ENCODE measurements at places on chromosomes 12 and 14.

- no peak for DNase-seq
Measured at GRCh38 chr12:88144546-88145468, 2.7 kb downstream of the TMTC3 start.

GRCh38 chr12:132554845-132555630 lies 55.3 kb downstream of the LRCOL1 start:
- no peak for DNase-seq

- DNase-seq = no peak
Measured at GRCh38 chr12:58470266-58471010, 449.9 kb downstream of the LRIG3 start.

DNA sequence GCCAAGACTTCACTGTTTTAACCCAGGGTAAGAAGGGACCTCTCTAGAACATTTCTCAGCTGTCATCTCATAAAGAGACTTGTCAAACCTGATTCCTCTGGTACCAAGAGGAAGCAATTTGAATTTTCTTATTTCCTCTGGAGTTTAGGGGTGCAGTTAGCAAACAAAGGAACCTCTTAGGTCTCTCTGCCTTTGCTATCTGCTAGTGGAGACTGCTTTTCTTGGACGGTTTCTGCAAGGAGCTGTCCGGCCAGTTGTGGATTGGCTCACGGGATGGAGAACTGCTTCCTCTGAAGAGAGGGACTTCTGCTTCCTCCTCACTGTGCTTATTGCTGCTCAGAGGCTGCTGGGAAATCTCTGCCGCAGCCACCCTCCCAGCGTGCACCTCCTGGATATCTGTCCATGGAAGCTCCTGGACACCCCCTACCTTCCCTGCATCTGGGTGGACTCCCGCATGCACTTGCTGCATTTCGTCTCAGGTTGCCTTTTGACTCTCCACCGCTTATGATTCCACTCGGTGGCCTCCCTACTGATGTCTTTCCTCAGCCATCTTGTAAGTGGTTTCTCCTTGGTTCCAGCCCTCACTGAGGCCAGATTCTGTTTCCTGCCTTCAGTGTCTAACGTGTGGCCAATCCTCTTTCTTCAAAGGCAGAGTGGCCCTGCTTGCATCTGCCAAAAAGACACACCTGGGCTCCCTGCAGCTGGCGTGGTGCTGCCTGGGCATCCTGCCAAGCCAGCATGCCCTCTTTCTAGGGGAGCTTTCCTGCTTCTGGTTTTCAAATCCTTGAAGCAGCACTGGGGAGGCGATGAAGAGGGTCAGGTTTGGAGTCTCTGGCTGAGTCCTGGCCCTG lies 187.3 kb downstream of the CHST11 start:
- no peak for DNase-seq

DNA sequence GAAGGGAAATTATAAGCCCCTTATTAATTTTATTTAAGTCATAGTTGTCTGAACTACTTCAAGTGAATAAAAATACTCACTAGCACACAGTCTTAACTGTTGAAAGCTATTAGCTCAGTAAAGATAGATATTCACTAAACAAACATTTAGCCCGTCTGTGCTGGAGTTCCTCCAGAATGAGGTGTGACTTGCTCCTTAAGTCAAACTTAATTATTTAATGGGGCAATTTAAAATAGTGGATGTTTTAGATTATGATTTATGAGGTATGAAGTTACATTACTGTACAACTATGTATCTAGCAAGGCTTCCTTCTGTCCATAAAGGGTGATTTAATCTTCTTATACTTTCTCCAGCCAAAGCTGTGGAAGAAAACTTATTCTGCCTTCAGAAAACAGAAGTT lies 414.0 kb upstream of the FLRT2 start:
- DNase-seq = no peak

- DNase-seq = no peak
Measured at GRCh38 chr12:92027701-92028440, 117.8 kb downstream of the BTG1 start.

GRCh38 chr14:52551696-52552062 lies 626 bp downstream of the TXNDC16 start:
- no peak for DNase-seq

- no peak for DNase-seq
Measured at GRCh38 chr14:102362084-102362483, 606 bp downstream of the CINP start.

- DNase-seq = no peak
Measured at GRCh38 chr12:129614221-129614885, 289.5 kb downstream of the TMEM132D start.

GRCh38 chr12:69998011-69998410 lies 173.0 kb downstream of the MYRFL start:
- no peak for DNase-seq

DNA sequence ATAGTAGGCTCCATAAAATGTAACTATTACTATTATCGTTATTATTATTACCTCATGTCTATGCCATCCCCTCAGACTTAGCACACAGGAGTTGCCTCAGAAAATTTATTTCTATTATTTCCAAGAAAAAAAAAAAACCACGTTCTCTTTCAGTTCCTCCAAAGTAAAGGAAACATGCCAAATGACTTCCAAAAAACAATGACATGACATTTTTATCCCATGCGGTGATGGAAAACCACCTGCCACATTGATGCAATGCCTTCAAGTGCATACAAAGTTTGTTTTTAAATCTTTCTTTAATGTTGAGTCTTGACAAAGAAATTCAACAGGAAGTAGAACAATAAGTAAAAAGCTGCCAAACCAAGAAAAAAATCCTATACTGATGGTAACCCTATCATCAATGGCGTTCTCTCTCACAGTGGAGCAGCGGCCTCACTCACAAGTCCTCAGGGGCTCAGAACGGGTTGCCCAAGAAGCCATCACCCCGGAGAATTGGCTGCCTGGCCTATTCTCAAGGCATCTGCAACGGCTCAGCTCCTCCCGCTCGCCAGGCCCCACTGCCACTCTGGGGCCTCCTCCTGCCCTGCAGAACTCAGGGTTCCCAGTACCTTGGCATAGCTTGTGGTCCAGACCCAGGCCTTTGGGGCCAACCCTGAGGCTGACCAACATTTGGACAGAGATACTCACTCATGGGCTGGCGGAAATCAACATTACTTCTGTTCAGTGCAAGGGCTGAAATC lies 51.9 kb downstream of the SERPINA3 start:
- no peak for DNase-seq

- no peak for DNase-seq
Measured at GRCh38 chr14:63956326-63956725, 103.5 kb downstream of the SYNE2 start.

DNA sequence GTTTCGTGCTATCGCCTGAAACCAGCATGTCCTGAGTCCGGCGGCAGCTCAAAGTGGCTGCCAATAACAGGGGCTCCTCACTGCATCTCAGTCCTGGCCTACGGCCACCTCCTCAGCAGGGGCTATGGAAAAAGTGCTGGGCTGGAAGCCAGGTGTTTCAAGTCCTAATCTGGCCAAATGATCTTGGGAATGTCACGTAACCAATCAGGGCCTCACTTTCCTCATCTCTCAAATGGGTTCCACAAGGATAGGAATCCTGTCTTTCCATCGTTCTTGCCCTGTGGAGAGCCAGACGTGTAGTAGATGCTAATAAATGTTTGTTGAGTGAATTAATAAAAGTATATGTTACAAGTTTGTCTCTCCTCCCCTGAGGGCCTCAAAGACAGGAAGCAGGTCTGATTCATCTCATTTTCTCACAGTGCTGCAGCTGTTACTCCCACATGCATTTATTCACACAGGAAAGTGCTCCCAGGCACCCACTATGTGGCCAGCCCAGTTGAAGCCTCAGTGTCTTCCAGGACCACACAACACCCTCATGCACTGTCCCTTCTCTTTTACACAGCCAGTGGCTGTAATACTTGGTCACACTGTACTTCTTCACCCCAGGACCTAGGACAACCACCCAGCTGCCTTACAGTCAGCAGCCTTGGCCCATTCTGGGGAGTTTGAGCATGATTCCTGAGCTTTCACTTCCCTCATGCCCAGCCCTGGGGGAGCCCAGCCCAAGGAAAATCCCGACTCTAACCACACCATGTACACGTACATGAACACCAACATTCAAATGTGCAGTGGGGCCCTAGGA lies 5.0 kb downstream of the CMKLR1 start:
- DNase-seq = no peak

DNA sequence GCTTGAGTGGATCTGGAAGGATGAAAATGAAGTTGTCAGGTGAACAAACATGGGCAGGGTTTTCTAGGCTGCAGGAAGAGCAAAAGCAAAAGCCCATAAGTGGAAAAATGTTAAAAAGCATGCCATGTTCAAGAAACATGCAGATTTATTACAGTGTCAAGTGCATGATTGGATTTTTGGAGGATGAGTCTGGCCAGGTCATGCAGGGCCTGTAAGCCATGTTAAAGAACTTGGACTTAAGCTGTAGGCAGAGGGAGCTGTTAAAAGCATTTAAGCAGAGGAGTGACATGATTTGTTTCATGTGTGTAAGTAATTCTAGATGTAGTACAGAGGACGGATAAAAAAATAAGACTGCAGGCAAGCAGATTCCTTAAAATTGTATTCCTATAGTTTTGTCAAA lies 16.3 kb upstream of the SINHCAF start:
- no peak for DNase-seq

DNA sequence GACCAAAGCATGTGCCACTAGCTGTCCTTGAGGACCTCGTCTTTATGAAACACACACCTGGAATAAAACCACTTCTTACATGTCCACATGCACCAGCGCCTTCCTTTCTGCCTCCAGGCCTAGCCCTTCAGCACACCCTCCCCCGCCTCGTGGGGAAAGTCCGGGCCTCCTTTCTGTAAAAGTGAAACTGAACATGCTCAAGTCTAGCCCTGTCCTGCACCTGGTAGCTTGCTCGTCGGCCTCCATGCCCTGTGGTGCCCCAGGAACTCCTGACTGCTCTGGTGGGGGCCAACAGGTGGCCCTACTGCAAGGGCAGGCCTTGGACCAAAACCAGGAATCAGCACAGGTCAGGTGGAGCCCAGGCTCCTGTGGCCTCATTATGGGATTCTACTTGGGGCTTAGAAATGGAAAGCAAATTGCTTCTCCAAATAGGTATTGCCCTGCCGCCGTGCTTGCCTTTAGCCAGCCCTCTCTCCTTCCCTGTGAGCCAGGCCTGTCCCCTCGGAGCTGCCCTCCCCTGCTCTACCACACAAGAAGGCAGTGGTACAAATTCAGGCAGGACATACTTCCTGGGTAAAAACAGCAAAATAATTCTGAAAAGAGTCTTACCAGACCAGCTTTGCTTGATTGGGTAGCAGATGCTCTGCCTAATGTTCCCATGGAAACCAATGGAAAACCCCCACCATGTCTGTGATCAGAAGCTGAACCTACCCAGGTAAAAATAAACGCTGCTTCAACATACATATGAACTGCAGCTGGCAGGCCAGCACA lies 43.5 kb downstream of the ERH start:
- DNase-seq = no peak

DNA sequence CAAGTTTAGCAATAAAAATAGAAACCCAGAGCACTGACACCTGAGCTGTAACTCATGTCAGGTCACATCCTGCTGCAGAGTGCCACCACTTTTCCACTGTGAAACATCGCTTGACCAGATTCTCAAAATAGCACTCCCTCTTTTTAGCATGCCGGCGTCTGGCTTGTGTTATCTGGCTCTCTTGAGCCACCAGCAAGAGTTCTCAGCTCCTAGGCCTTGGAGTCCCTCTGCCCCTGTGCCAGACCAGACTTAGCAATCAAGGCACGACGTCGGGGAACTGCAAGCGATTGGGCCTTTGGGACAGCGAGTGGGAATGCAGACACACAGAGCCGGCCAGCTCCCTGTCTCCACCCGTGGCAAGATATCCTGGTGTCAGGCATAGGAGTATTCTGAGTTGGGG lies 52.5 kb downstream of the SPIC start:
- DNase-seq = no peak

DNA sequence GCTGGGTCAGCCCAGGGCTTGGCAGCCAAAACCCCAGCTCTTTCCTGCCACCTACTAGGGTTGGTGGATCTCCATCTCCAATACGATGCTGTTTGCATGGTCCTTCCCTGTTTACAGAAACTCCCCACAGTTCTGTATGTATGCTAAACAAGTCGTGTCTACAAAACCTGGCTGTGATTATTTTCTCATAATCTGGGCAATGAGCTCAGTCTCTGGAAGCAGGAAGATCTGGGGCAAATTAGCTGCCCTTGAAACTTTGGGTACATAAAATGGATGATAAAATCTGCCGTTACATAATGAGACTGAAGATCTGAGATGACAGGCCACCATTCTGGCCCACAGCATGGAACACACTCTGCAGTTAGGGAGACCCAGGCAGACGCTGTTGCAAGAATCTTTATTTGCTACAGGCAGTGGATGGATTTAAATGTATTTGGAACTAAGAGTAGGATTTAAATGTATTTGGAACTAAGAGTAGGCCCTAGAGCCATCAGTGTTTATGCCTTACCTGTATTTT lies 31.7 kb downstream of the ACADS start:
- DNase-seq = no peak

GRCh38 chr14:61128382-61129167 lies 147.5 kb downstream of the SLC38A6 start:
- no peak for DNase-seq

- DNase-seq = no peak
Measured at GRCh38 chr12:68263366-68263765, 10.0 kb upstream of the IL22 start.

DNA sequence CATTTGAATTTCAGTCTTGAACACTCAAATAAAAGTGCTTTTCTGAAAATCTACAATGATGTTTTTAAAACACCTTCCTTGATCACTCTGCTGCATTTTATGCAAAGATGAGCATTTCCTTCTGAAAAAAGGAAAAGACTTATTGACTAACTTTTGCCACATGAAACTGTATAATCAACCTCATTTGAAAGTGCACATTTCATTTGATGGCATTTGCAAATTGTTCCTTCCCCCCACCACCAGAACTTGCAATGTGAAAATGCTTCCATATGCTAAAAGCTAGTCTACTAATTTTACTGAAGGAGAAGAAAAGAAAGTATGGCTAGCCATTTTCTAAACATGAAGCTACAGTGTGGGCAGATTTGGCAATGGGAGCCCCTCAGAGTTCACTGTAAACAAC lies 159.2 kb downstream of the RAD51B start:
- DNase-seq = no peak

DNA sequence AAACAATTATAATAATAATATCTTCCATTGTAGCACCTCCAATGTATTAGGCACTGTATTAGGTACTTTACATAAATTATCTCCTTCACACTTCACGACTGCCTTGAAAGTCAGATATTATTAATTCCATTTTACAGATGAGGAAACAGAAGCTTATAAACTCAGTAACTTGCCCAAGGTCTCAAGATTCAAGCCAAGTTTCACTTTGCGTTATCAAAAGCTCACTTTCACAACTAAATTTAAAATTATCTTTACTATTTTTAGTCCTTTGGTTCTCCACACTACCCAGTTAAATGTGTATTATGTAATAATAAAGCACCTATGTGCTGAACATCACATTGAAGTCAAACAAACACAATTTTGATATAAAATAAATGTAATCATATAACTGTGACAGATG lies 55.8 kb downstream of the NUMB start:
- DNase-seq = no peak

GRCh38 chr12:49946086-49946485 lies 4.5 kb upstream of the AQP2 start:
- no peak for DNase-seq

GRCh38 chr14:54138354-54139038 lies 181.9 kb upstream of the BMP4 start:
- no peak for DNase-seq
